ENCODE measurements at places on chromosomes 5 and 9. TPM values are rescaled to one million over a fixed set of nuclear protein-coding genes. Genes with fewer than 3 reads are reported as not detected.
A peak's percentile ranks its signal among the peaks of the same experiment; 100 is the strongest.

DNA sequence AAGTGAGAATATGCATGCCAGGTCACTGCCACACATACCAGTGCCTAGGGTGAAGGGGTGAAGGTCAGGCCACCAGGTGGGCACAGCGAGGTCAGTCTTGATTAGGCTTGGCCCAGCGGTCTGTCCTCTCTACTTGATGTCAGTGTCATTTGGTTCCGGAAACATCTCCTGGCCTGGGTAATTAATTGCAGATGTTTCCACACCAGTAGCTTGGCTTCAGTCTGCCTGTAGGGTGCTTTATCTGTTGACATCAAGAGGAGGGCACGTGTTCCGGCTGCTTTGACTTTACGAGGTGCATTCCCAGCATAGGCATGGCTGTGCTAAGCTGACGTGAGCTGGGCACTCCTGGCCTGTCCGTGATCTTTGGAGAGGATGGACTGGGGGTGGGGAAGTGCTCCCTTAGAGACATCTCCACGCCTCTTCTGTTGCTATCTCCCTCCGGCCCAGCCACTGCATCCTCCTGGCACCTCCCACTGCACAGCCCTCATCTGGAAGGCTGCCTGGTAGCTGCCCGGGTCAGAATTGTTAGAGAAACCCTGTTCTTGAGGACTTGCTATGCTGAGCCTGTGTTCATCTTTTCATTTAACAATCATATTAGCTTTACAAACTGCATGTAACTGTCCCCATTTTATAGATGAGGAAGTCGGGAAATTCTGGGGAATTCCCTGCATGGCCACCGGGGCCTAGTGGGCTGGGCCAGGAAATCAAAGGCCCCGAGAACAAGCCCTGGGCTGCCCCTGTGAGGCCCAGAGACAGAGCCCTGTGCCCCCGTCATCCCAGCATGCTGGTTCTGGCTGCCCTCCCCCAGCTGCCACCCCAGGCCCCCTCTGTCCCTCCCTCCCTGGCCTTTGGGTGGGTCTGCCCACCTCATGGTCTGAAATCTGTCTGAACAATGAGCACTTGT, 29.1 kb downstream of the JADE2 start:
- peak; percentile 11 for DNase-seq

DNA sequence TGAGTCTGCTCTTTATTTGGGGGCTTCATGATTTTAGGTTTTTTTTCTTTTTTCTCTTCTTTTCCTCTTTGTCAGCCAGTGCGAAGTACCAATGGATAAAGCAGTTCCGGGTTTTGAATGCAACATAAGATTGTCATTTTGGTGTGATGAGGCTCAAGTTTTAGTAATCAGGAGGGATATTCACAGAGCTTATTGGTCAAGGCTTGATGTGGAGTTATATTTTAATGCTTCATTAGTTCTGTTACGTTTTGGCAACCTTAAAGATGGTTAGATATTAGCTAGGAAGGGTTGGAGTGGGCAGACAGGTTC, 1.4 kb downstream of the PIK3R1 start:
- no peak for DNase-seq

- DNase-seq: no peak
These were observed 37.5 kb upstream of the SUSD3 start for GRCh38 chr9:93020771-93021670.

DNA sequence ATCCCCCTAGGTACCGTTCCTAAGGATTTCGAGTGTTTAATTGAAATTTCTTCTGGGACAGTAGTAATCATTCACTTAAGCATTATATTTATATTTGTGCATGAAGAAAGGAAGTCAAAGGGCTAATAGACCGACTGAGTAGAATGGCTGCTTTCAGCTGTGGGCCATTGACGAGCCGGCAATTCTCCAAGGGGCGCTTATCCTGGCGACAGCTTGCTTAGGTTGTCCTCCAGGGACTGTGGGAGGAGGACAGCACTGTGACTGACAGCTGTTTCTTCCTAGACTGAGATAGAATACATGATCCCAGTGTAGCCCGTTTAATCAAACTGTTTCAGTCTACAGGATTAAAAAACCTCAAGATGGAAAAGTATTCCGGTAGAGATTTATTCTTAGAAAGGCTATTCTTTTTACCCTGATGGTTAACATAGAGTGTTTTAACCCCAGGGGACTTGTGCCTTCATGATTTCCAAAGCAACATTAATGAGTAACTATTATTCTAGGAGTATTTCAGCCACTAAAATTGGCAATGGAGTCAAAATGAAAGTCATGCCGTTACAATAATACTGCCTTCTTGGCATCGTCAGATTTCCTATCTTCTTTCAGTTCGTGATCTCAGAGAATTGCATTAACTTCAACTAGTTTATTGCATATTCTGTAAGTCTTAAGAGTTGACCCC, 943.1 kb upstream of the WWC1 start:
- DNase-seq: no peak

GRCh38 chr9:72775570-72775969, 177.3 kb downstream of the ALDH1A1 start:
- no peak for DNase-seq

GRCh38 chr5:30725073-30725472, 468.4 kb upstream of the CDH6 start:
- DNase-seq: no peak

DNA sequence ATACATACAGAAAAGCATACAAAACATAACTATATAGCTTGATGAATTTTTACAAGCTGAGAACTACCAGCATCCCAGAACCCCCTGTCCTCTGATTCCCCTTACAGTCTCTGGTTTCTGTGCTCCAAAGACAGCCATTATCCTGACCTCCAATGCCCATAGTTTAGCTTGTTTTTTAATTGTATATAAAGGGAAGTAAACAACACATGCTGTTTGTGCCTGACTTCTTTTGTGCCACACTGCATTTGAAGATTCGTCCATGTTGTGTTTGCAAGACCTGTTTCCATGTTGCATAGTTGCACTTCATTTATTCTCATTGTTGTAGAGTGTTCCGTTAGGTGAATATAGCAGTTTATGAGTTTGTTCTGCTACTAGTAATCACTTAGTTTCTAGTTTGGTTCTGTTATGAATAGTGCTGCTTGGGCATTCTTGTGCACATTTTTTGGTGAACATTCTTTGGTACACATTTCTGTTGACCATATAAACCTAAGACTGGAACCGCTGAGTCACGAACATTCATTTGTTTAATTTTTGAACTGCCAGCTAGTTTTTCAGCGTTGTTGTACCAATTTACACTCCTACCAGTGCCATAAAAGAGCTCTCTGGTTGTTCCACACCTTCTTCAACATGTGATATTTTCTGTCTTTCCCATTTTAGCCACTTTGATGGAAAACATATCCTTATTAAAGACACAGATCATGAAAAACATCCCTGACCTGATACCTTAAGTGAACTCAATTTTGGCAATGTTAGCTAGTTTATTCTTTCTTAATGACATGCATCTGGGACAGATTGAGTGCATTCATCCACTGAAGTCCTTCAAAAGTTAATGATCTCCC, 78.1 kb upstream of the ANXA1 start:
- DNase-seq: no peak

DNA sequence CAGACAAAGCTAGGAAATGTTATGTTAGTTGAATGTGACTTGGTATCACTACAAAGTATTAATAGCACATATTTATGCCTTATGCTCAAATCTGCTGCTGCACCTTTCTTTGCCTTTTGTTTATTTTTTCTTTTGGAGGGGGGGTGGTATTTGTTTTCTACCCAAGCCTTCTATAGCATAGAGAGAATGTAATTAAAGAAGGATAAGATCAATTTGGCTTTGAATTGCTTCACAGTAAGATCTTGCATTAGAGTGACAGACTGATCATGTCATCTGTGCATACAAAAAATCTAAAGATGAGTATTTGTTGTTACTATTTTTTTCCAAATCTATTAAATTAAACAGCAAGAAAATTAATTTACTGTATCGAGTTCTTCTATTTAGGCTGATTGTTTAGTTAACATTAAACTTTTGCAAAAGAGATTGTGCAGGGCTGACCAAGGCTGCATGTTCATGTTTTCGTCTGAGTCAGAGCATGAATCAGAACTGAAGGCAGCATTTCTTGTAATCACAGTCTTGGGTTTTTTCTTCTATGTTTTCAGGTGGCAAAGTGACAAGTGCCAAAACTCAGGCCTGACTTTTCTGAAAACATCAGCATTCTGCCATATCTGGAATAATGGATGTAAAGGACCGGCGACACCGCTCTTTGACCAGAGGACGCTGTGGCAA, 1007.1 kb upstream of the WWC1 start:
- peak; percentile 35 for DNase-seq

DNA sequence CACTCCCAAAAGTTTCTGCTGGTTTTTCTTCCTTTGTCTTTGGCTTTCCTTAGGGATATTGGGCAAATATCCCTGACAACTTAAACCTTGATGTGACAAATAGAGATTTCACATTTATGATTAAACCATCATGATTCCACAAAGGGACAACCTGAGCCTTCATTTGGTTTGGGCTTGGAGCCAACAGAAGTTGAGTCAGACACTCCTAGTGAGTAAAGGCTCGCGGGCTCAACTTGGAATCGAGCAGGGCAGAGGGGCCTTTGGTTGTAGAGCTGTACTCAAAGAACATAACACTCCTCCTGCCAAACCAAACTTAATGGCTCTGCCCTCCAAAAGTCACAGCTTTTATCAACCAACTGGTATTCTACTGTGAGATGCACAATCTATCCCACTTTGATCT, 290.2 kb upstream of the MAP3K1 start:
- peak; percentile 81 for DNase-seq

DNA sequence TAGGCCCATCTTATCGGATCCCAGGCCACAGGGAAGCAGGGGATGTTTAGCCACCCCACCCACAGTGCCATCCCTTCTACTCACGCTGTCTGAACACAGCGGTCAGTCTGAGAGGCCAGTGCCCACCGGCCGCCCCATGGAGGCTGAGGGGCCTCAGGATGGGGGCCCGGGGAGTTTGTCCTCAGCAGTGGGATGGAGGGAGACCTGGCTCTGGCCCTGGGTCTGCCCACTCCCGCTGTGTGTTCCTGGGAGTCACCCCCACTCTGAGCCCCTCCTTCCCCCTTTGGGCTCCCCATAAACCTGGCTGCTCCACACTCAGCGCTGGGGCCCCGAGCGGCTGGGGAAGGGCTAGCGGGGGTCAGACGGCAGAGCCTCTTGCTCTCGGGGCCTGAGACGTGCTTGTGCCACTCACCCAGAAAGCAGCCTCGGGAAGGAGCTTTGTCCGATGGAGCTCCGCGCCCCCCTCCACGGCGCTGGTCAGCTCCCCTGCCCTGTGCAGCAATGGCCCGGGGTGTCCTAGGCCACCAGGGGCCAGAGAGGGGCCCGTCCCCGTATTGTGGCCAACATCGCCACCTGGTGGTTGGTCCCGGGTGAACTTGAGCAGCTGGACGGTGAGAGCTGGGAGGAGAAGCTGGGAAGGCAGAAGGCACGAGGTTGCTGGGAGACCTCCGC, 10.9 kb upstream of the LAMC3 start:
- DNase-seq: no peak

PRR16 gene
- not detected for polyA plus RNA-seq

CTSV gene
- polyA plus RNA-seq: 43.6 TPM
